Natural killer cell (primary cell): ENCODE measurements at places on chromosomes 3 and 15. TPM values are rescaled to one million over a fixed set of nuclear protein-coding genes. Genes with fewer than 3 reads are reported as not detected.

DNA sequence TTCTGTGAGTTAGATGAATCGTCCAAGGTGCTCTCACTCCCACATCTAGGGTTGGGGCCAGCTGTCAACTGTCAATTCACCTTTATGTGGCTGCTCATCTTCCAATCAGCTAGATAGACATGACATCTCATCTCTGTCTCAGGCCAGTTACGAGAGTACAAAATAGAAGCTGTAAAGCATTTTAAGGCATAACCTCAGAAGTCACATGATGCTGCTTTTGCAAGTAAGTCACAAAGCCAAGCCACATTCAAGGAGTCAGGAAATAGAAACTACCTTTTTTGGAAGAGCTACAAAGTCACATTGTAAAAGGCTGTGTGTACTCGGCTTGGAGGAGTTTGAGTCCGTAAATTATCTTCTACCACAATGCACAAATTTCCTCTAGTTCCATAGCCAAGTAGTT lies 5.1 kb upstream of the CCR1 start:
- no peak for DNase-seq

GRCh38 chr3:52552089-52552488 lies 15.7 kb downstream of the UQCC5 start:
- no peak for DNase-seq

DNA sequence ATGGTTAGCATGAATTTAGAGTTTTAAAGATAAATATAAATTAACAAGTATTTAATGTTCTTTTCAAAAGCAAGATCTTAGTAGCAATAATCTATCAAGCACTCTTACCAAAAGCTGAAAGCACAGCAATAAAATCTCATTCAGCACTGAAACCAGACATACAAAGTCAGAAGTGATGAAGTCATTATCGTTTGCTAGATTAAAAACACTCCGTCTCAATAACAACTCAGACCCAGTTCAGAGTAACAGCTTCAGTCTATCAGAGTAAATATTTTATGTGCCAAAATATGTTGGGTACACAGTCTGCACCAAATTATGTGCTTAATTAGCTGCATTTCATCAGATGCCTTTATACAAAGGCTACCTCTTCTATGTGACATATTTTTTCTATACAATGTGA lies 41.6 kb downstream of the CPA3 start:
- DNase-seq, result no peak

DNA sequence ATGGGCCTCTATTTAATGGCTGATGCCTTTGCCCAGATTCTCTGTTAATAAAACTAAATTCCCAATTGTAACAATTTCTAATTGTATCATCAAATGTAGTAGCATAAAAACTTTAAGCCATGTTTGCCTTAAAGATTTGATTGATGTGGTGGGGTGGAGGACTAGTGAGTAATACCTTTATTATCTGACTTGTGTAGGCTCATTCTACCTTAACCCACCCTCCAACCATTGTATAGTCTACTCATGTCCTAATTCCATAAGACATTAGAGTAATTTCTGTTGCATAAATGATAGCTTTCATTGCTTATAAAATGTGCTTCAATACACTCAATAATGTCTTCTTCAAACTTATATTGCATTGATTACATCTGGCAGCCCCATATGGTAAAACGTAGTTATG lies 25.8 kb downstream of the SERPINI1 start:
- no peak for DNase-seq

- DNase-seq, result no peak
These were observed 5.5 kb downstream of the MYL3 start for GRCh38 chr3:46857485-46858341.

- DNase-seq, result no peak
These were observed 100.7 kb upstream of the SCN10A start for GRCh38 chr3:38916706-38917105.

Gene SCAP
- total RNA-seq, result 63.9 TPM

Gene PLSCR5
- not detected for total RNA-seq

Gene GOLGA6L7
- total RNA-seq, result not detected
